ENCODE measurements at places on chromosomes 7 and 10. TPM values are rescaled to one million over a fixed set of nuclear protein-coding genes. Genes with fewer than 3 reads are reported as not detected.

GRCh38 chr10:129712000-129712399 is 245.0 kb downstream of the MGMT start:
- no peak for DNase-seq

- DNase-seq: peak; percentile 4
Measured at GRCh38 chr7:1946025-1946772, 276.1 kb downstream of the ELFN1 start.

DNA sequence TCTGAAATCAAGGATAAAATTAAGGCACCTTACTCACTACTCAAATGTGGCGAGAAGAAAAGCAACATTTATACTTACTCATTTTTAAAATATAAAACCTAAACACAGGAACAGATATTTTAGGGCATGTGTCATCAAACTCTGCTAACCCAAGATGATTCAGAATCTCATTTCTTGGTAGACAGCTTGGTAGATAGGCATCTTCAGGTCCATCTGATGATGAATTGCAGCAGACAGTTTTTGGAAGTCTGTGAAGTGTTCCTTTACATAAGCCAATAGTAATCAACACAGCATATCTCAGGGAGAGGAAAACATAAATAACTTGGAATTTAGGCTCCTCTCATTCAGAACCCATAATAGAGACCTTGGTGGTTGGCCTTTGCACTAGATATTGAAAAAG is 3.4 kb downstream of the HIPK2 start:
- DNase-seq: no peak

- DNase-seq: peak; percentile 39
Measured at GRCh38 chr10:8056871-8057331, 2.4 kb downstream of the GATA3 start.

GRCh38 chr10:121617176-121617575 is 18.9 kb upstream of the FGFR2 start:
- DNase-seq: no peak

GRCh38 chr7:46752881-46753366 is 829.0 kb downstream of the TNS3 start:
- DNase-seq: no peak

DNA sequence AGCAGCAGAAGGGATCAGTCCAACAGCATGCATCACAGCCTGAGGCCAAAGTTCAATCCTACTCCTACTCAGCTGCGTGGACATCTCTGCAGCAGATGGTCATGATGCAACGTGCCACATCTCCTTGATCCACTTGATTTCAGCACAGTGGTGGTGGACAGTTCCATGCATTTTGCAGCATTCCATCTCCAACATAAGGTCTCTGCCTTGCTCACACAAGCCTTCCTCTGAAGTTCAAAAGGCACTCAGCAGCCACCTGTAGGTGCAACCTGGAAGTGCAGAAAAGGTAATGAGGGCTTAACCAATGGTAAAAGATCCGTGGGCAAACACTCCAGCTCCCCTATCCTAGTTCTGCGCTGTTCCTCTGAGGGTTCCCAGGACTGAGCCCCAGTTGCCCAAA is 57.5 kb upstream of the CHCHD3 start:
- DNase-seq: no peak

DNA sequence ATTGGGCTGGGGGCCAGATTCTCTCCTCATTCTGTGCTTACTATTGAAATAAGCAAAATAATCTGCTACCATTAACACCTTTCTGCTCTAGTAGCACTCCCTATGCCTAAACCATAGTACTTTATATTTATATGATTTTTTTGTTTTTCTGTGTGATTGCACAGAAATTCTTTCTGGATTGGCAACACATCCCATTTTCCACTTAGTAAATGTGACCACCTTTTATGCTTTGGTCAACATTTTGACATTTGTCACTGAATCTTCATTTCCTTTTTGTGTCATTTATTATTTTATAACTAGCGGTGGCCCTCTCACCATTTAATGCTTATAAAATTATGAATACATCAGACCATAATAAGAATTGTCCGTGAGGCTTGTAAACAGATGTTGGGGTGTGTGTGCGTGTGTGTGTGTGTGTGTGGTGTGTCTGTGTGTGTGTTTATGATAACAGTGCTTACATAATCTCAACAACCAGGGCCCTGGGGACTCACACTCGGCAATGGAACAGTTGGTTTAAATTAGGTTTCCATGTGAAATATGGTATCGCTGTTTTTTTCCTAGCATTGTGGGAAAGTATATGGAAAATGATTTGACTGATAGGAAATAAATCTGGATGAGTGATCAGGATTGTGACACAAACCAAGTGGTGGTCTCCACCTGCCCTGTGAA is 138.9 kb downstream of the NOC3L start:
- no peak for DNase-seq

GRCh38 chr10:8731121-8732095 is 676.9 kb downstream of the GATA3 start:
- DNase-seq: no peak

DNA sequence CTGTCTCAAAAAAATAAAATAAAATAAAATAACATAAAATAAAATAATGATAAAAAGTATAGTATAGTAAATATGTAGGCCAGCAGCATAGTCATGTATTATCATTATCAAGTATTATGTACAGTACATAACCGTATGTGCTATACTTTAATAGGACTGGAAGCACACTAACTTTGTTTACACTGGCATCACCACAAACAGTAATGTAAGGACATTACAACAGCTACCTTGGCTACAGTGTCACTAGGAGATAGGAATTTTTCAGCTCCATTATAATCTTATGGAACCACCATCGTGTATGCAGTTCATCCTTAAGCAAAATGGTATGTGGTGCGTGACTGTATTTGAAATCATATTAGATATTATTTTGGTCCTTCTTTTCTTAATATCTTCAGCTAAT is 1163.5 kb upstream of the LRRTM3 start:
- no peak for DNase-seq

DNA sequence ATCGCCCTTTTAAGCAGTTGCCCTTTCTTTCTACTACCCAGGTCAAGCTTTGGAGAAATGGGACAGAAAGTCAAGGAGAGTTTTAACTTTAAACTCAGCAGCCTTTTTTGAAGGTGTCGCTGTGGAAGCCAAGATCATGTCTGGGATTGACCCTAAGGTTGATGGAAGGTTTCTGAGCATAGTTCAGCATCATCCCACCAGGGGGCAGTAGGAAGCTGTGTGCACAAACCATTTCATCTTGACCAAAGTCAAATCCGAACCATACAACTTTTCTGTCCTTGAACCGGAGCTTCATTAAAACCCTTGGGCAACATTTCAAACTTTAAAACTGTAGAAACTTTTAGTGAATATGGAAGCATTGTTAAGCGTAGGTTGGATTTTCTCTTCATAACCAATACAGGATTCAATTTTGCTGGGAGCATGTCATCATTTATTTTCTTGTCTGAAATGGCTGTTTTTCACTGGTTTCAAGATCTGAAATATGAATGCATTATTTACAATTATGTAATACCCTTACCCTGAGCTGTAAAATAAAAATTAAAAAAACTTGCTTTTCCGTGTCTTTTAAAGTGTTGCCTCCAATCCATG is 214.4 kb upstream of the KIAA1217 start:
- peak; percentile 33 for DNase-seq

DNA sequence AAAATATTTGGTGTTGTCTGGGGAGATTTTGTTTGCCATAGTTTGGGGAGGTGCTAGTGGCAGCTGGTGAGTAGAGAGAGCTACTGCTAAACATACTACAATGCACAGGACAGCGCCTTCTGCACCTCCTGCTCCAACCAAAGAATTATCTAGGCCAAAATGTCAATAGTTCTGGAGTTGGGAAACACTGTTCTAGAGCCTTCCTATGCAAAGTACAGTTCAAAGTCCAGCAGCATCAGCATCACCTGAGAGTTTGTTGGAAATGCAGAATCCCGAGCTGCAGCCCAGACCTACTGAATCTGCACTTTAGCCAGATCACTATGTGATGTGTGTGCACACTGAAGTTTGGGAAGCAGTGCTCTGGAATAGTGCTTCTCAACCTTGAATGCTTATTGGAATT is 290.7 kb downstream of the TCF7L2 start:
- DNase-seq: no peak

DNA sequence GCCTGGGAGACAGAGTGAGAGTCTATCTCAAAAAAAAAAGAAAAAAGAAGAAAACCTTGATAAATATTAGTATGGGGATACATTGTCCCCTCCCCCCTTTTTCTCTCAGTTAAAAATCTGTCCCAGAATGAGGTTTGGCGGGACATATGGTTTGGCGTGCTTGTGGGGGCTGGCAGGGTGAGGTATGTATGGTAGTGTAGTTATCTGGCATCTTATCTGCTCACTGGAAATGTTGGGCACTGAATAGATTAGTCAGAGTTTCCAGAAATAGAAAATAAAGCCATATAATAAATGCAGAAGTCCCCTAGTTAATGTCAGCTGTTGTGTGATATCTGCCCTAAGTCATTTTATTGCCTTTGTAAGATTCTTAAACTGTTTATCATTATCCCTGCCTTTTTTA is 397.5 kb upstream of the GALNT17 start:
- no peak for DNase-seq

DNA sequence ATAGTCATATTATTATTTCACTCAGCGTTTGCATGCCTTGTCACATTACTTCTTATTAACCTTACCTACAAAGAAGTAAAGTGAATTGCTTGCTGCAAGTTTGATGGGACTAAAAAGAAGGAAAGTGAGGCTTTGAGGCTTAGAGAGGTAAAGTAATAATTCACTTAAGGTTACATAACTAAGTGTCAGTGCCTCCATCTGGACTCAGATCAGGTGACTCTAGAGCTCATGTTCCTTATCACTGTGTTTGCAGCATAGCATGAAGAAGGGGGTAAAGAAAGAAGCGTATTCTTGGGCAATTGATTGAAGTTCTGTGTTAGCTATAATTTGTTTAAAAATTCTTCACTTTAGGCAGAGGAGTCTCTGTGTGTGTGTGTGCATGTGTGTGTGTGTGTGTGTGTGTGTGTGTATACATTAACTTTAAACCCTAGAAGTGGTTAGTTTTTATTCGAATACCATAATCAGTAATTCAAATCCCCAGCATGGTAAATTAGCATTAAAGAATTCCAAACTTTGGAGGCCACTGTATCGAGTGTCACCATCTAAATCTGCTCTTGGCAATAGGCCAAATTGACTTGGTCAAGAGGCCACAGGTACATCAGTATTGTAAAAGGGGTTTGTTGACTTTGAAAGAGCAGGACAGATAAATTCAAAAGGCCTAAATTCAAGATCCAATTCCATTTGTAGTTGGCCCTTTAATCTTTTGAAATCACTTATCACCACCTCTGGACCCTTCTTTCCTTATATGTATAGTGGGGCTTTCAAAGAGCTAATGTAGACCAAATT is 2.2 kb upstream of the PON3 start:
- DNase-seq: no peak

DNA sequence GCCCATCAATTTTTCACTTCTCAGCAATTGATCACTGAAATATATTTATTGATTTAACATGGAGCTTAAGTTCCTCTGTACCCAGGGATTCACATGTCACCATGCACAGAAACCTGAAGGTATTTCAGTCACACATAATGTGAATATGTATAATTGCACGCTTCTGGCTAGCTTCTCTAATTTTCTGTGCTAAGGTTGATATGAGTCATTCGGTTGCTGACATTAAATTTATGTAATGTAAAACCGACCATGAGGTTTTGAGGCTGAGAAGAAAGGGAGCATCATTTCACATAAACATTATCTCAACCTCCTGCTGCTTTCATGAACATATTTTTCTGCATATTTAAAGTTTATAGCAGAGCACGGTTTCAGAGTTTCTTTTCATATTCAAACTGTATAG is 381.0 kb upstream of the TPK1 start:
- DNase-seq: no peak

DNA sequence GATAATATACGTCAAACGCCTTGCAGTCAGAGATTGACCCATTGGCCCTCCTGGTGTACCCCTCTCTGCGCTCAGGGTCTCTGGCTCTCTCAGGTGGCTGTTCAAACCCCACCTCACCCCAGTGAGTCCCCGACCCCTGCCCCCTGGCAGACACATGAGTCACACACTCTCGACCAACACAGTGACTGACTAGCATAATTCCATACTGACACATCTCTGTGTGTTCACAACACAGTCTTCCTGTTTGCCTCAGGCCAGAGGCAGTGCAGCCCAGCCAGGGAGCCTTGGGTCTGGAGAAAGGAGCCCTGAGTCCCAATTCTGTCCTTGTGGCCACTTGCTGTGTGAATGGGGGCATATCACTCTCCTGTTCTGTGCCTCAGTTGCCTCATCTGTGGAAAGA is 40.1 kb downstream of the PALD1 start:
- no peak for DNase-seq

DNA sequence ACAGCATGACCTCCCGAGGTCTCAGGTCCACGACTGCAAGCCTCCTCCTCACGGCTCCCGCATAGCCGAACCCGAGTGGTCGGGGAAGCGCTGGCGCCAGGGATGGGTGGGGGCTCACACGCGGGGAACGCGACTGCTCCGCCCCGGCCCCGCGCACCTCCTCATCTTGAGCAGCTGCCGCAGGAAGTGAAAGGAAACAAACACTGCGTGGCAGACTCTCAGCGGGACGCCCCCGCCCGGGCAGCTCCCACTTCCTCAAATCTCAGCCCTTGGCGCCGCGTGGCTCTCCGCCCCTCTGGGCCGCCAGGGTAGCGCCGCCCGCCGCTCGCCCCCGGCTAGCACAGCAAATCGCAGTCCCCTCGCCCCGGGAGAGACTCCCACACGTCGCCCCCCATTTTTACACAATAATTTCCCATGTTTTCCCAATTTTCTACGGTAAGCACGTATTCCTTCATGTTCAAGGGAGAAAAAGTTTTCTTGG is at the start of gene TMEM243:
Gene TMEM243 (minus strand): TSS at position 188 of the 481 bp plus-strand sequence. CDS start 229 bp downstream, outside the sequence.
- DNase-seq: peak; percentile 85

GRCh38 chr7:99021941-99022560 is 121.9 kb downstream of the SMURF1 start:
- no peak for DNase-seq

DNA sequence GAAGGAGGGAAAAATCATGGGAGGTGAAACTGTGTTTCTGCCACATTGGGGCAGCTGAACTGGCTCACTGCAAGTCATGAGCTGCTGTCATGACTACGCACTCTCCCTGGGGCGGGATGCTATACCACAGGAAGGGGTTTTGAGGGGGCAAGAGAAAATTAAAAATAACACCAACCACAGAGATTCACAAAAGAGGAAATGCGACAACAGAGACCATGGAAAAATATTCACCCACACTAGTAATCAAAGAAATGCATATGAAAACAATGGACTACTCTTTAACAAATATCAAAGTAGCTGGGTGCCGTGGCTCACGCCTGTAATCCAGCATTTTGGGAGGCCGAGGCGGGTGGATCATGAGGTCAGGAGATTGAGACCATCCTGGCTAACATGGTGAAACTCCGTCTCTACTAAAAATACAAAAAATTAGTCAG is 65.2 kb upstream of the TM9SF3 start:
- no peak for DNase-seq

- DNase-seq: no peak
Measured at GRCh38 chr7:24129597-24129996, 154.4 kb upstream of the NPY start.

Gene PRPS1L1
- total RNA-seq: not detected

Gene FAM25C
- not detected for total RNA-seq

Gene AKR1C1
- total RNA-seq: 36.5 TPM

Gene ASCC1
- 19.5 TPM for total RNA-seq

Gene AKR1C8
- not detected for total RNA-seq

Gene SPRN
- not detected for total RNA-seq

Gene ADCK2
- 18.1 TPM for total RNA-seq

Gene ADGRA1
- total RNA-seq: 0.06 TPM

Gene VAX1
- total RNA-seq: not detected

Gene PPP1R17
- not detected for total RNA-seq

Gene TMEM139
- total RNA-seq: not detected

Gene PLAU
- 9.4 TPM for total RNA-seq

Gene ASAH2
- total RNA-seq: 0.15 TPM
